ENCODE measurements at places on chromosomes 7 and 10. TPM values are rescaled to one million over a fixed set of nuclear protein-coding genes. Genes with fewer than 3 reads are reported as not detected.

SGCE gene
- polyA plus RNA-seq: 35.3 TPM

REPIN1 gene
- polyA plus RNA-seq: 64.3 TPM

SLC26A3 gene
- 0.11 TPM for polyA plus RNA-seq

OR2A1 gene
- 0.07 TPM for polyA plus RNA-seq

LIPM gene
- polyA plus RNA-seq: not detected

LAMTOR4 gene
- 245 TPM for polyA plus RNA-seq

TMEM225B gene
- polyA plus RNA-seq: 0.49 TPM

HABP2 gene
- polyA plus RNA-seq: not detected

IKZF1 gene
- 3.4 TPM for polyA plus RNA-seq

TEX36 gene
- not detected for polyA plus RNA-seq

NPC1L1 gene
- 0.51 TPM for polyA plus RNA-seq

C10orf90 gene
- polyA plus RNA-seq: 0.12 TPM
